ENCODE measurements at places on chromosomes 3 and 15. TPM values are rescaled to one million over a fixed set of nuclear protein-coding genes. Genes with fewer than 3 reads are reported as not detected.

- H3K27ac ChIP-seq = no peak overlapping the region
- H3K27me3 ChIP-seq = no peaks in the 10 kb centered on the region
- H3K4me1 ChIP-seq = peaks cover 7% of the 10 kb centered on the region
- no peak for DNase-seq
- no peak overlapping the region for H3K4me3 ChIP-seq
Measured at GRCh38 chr15:76667943-76668715, 237.0 kb downstream of the SCAPER start.

DNA sequence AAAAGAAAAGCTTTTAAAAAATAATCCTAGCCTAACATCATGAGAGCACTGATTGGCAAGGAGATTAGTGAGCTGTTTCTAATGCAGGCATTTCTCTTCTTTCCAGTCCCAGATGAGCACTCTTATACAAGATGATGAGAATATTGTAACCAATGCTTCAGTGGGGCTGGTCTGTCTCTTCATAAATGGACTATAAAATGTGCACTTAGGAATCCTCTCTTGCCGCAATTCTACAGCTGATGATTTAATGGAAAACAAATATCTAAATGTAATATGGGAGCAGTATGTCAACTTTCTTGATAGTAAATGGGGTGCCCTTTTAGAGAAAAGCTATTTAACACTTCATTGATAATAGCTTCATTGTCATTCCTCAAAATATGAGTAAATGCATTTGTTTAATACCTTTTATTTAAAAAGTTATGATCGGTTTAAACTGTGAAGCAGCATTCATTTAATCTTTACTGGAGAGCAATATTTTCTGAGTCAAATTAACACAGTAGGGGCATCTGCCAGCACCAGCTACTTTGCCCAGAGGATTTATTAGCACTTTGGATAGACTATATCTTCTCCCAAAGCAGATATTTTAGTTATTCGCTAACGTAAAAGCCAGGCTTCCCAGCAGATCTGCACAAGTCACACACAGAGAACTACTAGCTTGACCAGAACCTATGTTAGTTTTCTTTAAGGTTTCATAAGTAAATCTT, 985.9 kb downstream of the DIPK2A start:
- no peaks in the 10 kb centered on the region for H3K4me1 ChIP-seq
- no peak overlapping the region for H3K27ac ChIP-seq
- H3K4me3 ChIP-seq = no peak overlapping the region
- DNase-seq = no peak

GRCh38 chr3:147415874-147416273, 6.7 kb downstream of the ZIC1 start:
- no peak overlapping the region for H3K4me3 ChIP-seq
- no peaks in the 10 kb centered on the region for H3K36me3 ChIP-seq
- DNase-seq = no peak
- H3K27ac ChIP-seq = no peak overlapping the region
- peaks cover 8% of the 10 kb centered on the region for H3K4me1 ChIP-seq

DNA sequence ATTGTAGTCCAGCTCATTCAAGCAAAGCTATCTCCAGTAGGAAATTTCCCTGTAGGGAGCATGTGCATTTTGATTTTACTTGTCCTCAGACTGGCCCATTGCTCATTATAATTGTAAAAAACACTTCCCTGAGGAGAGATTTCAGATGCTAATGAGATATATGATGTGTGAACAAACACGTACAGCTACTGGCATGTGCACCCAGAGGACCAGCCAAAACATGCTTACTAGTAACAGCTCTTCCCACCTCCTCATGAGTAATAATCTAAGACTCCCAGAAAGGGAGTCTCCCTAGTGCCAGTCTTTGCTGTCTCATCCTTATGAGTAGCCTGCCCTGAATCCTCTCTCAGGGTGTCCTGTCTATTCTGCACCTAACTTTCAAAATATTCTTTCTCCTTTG, 43.4 kb downstream of the FBXO22 start:
- H3K27me3 ChIP-seq = peaks cover 3% of the 10 kb centered on the region
- H3K36me3 ChIP-seq = no peaks in the 10 kb centered on the region
- H3K4me3 ChIP-seq = no peak overlapping the region

DNA sequence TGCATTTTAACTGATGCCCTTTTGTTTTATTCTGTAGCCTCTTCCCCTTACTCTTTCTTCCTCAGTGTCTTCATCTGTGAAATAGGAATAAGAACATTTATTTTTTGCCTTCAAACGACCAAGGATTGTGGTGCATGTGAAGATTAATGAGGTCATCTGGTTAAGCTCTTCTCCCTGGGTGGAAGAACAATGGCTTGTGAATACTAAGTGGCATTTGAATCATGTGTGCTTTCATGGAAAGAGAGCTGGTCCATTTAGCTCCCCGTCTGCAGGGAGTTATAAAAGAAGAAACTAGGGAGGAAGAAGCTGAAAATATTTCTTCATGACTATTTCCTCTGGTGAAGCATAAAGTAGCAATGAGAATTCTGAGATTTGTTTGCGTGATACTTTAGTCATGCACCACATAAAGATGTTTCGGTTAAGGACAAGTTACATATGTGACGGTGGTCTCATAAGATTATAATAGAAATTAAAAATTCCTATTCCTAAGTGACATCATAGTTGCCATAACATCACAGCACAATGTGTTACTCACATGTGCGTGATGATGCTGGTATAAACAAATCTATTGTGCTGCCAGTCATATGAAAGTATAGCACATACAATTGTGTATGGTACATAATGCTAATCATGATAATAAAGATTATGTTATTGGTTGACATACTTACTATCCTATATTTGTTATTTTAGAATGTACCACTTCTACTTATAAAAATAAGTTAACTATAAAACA, 374.3 kb downstream of the RBMS3 start:
- no peaks in the 10 kb centered on the region for H3K36me3 ChIP-seq
- no peak for DNase-seq
- H3K27me3 ChIP-seq = no peaks in the 10 kb centered on the region
- no peak overlapping the region for H3K4me3 ChIP-seq
- H3K4me1 ChIP-seq = peaks cover 7% of the 10 kb centered on the region

GRCh38 chr3:139122612-139123011, 77.9 kb upstream of the PRR23C start:
- H3K36me3 ChIP-seq = no peaks in the 10 kb centered on the region
- peaks cover 9% of the 10 kb centered on the region for H3K4me1 ChIP-seq
- H3K27ac ChIP-seq = no peak overlapping the region
- H3K4me3 ChIP-seq = no peak overlapping the region

DNA sequence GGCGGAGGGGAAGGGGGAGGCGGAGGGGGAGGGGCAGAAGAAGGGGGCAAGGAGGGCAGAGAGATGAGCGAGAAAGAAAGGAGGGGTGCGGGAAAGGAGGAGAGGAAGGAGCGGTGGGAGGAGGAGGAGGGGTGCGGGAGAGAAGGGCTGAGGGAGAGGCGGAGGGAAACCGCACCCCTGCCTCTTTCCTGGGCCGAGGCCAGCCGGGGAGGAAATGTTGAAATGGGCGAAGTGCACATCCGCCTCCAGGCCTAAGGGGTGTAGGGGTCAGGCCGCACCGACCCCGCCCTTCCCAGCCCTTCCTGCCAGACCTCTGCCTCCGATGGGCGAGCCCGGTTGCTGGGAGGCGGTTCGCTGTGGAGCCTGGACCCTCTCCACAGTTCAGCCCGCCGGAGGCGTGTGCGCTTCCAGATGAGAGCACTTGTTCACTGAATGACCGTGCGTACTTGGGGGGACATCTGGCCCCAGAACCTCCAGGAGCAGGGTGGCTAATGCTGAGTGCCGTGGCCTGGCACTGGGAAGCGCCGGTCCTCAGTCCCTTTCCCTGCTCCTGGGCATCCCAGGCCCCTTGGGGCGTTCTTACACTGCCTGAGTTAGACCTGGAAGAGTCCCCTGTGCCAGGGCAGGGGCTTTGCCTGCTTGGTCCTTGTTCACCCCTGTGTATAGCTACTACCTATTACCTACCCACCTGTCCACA, 110.3 kb upstream of the KLF13 start:
- no peaks in the 10 kb centered on the region for H3K36me3 ChIP-seq
- DNase-seq = peak; percentile 34
- peak overlapping the region; percentile 64 for H3K27ac ChIP-seq
- peaks cover 3% of the 10 kb centered on the region for H3K4me1 ChIP-seq
- peaks cover 14% of the 10 kb centered on the region for H3K27me3 ChIP-seq

GRCh38 chr15:52717924-52718323, 38.7 kb upstream of the ATOSA start:
- H3K27me3 ChIP-seq = no peaks in the 10 kb centered on the region
- H3K36me3 ChIP-seq = no peaks in the 10 kb centered on the region
- H3K27ac ChIP-seq = no peak overlapping the region
- H3K4me3 ChIP-seq = no peak overlapping the region
- no peak for DNase-seq

EFHB gene
- total RNA-seq = 1.4 TPM

DNA sequence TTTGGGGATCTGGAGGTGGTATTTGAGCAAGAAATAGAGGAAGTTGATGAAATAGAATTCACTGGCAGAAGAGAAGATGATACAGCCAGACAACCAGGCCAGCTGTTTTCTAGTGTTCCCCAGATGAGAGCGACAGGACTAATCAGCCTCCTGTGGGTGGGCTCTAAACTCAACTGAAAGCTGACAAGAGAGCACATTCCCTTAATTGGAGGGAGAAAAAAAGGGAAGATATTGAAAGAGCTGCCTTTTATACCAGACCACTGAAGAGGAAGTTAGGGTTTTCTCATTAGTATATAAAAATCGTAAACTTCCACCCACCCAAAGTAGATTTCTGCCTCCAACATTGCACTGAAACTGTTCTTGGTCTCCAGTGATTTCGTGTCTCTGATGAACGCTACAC, 6.5 kb upstream of the TM4SF19 start:
- no peak overlapping the region for H3K4me3 ChIP-seq
- H3K27me3 ChIP-seq = no peaks in the 10 kb centered on the region
- H3K4me1 ChIP-seq = peaks cover 16% of the 10 kb centered on the region
- DNase-seq = no peak
- peaks cover 32% of the 10 kb centered on the region for H3K36me3 ChIP-seq

CNOT10 gene
- 48.8 TPM for total RNA-seq

- no peak overlapping the region for H3K27ac ChIP-seq
- H3K27me3 ChIP-seq = no peaks in the 10 kb centered on the region
- no peak overlapping the region for H3K4me3 ChIP-seq
- no peaks in the 10 kb centered on the region for H3K36me3 ChIP-seq
- H3K4me1 ChIP-seq = peaks cover 23% of the 10 kb centered on the region
- DNase-seq = no peak
Measured at GRCh38 chr3:152204218-152204617, 64.5 kb upstream of the MBNL1 start.

DNA sequence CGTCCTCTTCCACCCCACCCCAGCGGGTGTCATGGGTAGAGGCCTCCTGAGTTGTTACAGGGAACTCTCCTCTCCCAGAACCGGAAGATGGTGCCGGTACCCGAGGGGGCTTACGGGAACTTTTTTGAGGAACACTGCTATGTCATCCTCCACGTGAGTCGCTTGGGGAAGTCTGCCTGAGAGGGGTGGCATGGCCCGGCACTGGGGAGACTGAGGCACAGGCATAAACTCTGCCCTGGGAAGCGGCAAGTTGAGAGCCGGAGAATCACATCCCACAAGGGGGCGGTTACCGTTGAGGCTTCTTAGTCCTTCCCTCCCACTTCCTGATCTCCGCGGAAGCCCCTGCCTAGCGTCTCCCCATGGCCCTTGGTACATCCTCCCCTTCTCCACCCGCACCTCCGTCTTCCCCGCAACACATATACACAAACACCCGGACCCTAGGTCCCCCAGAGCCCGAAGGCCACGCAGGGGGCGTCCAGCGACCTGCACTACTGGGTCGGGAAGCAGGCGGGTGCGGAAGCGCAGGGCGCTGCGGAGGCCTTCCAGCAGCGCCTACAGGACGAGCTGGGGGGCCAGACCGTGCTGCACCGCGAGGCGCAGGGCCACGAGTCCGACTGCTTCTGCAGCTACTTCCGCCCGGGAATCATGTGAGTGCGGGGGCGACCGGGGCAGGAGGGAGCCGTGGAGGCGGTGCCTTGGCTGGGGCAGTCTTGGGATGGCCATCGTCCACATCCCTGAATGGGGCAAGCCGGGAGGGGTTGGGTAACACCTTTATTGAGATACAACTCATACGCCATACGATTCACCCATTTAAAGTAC, 3.4 kb downstream of the VILL start:
- H3K27me3 ChIP-seq = peaks cover 7% of the 10 kb centered on the region
- no peak for DNase-seq
- H3K4me3 ChIP-seq = peak overlapping the region; percentile 76
- H3K36me3 ChIP-seq = no peaks in the 10 kb centered on the region

DNA sequence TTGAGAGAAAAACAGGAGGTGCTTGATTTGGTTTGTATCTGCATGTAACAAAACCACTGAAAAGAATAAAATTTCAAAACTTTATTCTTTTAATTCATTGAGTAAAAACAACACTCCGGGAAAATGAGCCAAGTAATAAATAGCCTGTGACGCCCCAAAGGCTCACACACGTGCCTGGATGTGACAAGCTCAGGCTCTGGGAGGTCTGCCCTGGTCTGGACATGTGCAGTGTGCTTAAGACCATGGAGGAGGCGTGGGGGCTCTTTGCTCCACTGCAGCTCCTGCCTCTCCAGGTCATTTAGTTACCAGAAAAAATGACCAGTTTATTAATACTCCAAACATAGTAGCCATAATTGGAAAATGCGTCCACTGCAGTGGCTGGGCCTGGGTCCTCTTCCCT, 8.6 kb upstream of the NME9 start:
- no peak overlapping the region for H3K4me3 ChIP-seq
- H3K4me1 ChIP-seq = peaks cover 15% of the 10 kb centered on the region
- no peak overlapping the region for H3K27ac ChIP-seq
- H3K27me3 ChIP-seq = peaks cover 6% of the 10 kb centered on the region
- DNase-seq = no peak

STAB1 gene
- total RNA-seq = 0.27 TPM

GRCh38 chr3:25973122-25973521, 183.2 kb downstream of the OXSM start:
- no peak for DNase-seq
- no peak overlapping the region for H3K4me3 ChIP-seq
- no peaks in the 10 kb centered on the region for H3K36me3 ChIP-seq

DNA sequence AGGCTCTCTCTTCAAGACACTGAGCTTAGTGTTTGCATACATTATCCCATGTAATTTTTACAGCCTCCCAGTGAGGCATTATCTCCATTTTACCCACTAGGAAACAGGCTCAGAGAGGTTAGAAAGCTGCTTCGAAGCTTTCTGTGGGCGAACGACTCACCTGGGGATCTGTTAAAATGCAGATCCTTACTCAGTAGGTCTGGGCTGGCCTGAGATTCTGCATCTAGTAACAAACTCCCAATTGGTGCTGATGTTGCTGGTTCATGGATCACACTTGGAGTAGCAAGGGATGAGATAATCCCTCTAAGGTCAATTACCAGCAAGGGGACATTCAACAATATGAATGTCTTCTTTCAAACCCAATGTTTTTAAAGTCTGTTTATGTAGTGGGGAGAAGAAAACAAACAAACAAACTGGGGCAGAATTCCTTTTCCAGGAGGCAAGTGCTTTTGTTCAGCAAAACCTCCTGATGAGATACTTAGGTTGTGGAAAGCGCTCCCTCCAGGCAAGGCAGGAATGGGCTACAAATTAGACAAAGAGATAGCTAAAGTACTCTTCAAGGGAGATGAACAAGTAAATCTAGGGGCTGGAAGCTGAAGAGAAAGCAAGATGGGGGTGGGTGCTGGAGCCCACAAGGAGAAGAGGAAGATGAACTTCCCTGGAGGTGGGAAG, 311.9 kb downstream of the SHQ1 start:
- no peak overlapping the region for H3K4me3 ChIP-seq
- no peaks in the 10 kb centered on the region for H3K4me1 ChIP-seq
- DNase-seq = no peak
- H3K27me3 ChIP-seq = peaks cover 13% of the 10 kb centered on the region

ACAD9 gene
- 61.2 TPM for total RNA-seq
